Glomerular endothelial cell (primary cell): ENCODE measurements at places on chromosomes 1 and 21. TPM values are rescaled to one million over a fixed set of nuclear protein-coding genes. Genes with fewer than 3 reads are reported as not detected.
A peak's percentile ranks its signal among the peaks of the same experiment; 100 is the strongest.

Gene TFAP2E
- 0.24 TPM in 1 of 2 replicates, not detected in the other for total RNA-seq

Gene LGR6
- total RNA-seq, result not detected in 2 replicates

Gene CENPF
- total RNA-seq, result 10.3 and 13.1 TPM in 2 replicates

Gene FMO1
- total RNA-seq, result not detected in 2 replicates

Gene SDHC
- total RNA-seq, result 69.4 and 92.9 TPM in 2 replicates

Gene GABRD
- not detected in 2 replicates for total RNA-seq

Gene ECM1
- total RNA-seq, result 4.2 and 5.1 TPM in 2 replicates

Gene TSSK3
- total RNA-seq, result 0.47 TPM in 1 of 2 replicates, not detected in the other

Gene C4BPA
- total RNA-seq, result not detected in 2 replicates

Gene PTPRF
- 262 and 345 TPM in 2 replicates for total RNA-seq

Gene MSH4
- not detected in 2 replicates for total RNA-seq

Gene TACSTD2
- 51.0 and 112 TPM in 2 replicates for total RNA-seq

Gene CYP4A11
- total RNA-seq, result not detected in 2 replicates

Gene BCL10
- total RNA-seq, result 66.5 and 87.8 TPM in 2 replicates

GRCh38 chr1:226688808-226689207 lies 50.3 kb downstream of the ITPKB start:
- DNase-seq, result no peak

DNA sequence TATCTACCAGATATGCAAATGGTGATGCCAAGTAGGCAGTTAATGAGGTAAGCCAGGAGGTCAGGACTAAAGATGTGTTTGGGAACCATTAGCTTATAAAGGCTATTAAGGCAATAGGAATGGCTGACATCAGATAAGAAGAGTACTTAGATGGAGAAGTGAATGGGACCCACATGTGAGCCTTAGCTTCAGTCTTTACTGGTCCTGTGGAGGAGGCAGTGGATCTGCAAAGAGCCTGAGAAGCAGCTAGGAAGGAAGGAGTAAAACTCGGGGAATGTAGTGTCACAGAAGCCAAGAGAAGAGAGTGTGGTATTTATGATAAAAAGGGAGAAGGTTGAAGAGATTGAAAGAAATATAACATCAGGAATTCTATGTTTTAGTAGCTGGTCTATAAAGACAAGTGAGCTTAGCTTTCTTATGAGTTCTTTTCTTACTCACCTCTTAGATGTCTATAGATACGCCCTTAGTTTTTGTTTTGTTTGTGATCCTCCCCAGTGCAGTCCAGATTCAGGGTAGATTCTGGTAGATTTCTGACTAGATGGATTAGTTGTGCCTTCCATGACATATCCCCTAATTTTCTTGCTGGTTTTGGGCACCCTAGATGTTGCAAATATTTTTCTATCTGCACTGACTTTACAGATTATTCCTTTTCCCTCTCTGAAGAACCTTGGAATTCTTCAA lies 39.4 kb downstream of the SLAMF6 start:
- DNase-seq, result no peak

- no peak for DNase-seq
Observed at GRCh38 chr1:67058761-67059160, 4.8 kb upstream of the SLC35D1 start.

DNA sequence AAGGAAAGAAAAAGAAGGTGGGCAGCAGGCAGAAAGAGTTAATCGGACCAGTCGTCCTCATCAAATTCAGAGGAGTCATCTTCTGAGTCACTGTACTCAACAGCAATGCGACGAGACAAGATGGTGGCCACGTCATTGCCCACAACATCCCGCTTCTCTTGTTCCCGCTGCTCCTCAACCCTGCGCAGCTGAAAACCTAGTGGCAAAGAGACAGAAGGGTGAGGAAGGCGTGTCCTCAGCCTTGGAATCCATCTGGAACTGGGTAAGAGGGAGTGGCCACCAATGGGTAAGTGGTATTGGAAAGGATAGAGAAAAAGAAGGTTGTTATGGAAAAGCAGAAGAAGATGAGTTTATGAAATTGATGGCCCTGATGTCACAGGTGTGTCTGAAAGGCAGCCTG lies 15.7 kb downstream of the GPR3 start:
- DNase-seq, result no peak

- DNase-seq, result peak; percentile 61
Observed at GRCh38 chr1:31444725-31445448, 31.9 kb downstream of the SERINC2 start.

- DNase-seq, result no peak
Observed at GRCh38 chr1:61092642-61093041, 10.3 kb downstream of the NFIA start.

DNA sequence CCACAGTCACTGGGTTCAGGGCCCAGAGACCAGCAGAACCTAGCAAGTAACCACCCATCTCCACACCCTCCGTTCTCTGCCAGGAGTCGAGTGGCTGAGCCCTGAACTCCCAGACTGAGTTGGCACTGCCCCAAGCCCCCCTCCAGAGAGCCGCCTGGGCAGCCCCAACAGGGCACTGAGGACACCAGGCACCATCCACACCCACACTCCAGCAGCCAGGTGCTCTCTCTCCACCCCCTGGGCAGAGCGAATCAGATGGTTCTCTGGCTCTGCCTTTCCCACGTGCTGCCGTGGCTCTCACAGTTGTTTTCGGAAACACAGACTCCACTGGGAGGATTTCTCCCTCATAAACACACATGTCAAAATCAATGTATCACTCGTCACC lies 13.6 kb downstream of the WDR4 start:
- DNase-seq, result no peak

GRCh38 chr1:41396084-41396483 lies 34.9 kb downstream of the FOXO6 start:
- no peak for DNase-seq

DNA sequence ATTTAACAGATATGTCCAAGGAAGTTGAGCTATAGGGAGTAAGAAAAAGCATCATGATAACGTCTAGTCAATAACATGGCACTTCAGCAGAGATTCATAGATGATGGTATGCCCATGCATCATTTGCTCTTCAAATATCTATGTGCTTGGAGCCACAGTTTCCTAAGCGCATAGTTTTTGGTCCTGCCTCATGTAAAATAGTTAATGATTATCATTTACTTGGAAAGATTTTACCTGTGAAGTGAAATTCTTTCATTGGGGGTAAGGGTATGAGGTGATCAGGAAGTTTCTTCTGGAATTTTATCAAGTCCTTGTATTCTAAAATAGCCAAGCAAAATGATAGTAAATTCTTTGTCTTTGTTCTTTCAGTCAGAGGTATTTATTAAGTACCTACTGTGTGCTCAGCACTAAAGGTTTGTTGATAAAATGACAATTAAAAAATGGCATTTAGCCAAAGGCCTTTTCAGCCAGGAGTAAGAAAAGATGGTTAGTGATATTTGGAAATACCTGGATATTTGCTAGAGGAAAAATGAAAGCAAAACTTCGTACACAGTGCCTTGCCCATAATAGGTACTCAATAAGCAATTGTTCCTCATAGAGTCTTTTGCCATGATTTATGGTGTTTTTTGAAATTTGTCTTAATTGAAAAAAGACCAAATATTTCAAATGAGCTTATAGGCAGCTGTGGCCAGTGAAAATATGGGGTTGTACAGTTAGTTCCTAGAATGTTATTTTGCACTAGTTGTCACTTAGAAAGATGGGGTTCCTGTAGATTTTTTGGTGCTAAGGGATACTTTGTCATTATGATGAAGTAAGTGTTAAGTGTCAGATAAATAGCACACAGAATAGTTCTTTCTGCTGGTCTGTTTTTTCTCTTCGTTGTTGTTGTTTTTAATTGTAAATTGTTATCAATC lies 13.1 kb downstream of the PDIK1L start:
- DNase-seq, result no peak

- peak; percentile 33 for DNase-seq
Observed at GRCh38 chr1:75908717-75909152, 23.5 kb downstream of the ASB17 start.

DNA sequence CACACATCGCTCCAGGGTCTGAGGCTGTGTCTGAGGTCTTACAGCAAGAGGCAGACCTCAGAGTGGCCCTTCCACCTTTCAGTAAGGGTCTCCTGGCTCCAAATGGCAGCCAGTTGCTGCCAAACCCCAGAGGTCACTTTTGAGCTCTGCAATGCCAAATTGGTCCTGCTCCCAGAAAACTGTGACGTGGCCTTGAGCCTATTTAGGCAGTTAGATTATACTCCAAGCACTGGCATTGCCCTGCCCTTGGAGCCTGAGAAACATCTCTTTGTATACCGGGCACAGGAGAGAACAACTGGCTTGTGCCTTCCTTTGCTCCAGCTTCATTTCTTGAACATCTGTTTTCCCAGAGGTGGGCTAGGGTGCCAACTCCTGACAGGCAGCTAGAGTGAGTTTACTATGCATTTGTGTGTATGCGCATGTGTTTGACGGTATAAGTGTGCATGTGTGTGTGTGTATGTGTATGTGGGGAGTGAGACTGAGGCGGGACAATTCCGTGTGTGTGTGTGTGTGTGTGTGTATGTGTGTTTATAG lies 134.5 kb downstream of the IER5 start:
- no peak for DNase-seq

- DNase-seq, result no peak
Observed at GRCh38 chr1:57134803-57135202, 169.0 kb upstream of the C8B start.

- no peak for DNase-seq
Observed at GRCh38 chr1:50610563-50610962, 187.3 kb upstream of the DMRTA2 start.

DNA sequence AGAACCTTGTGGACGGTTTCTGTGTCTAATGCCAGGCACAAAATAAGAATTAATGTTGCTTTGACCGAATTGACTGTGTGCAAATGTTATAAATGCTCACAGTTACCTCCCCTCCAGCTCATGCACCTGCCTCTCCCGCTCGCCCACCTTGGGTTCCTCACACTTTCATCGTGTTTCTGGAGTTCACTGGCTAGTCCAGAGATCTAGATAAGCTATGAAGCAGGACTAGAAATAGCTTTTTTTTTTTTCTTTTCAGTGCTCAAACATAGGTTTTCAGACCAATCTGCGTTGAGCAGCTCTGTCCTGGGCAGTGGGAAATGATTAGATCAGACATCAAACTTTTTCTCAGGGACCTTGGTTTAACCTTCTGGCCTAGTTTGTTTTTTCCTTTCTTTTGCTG lies 11.1 kb downstream of the TENT5C start:
- DNase-seq, result no peak

DNA sequence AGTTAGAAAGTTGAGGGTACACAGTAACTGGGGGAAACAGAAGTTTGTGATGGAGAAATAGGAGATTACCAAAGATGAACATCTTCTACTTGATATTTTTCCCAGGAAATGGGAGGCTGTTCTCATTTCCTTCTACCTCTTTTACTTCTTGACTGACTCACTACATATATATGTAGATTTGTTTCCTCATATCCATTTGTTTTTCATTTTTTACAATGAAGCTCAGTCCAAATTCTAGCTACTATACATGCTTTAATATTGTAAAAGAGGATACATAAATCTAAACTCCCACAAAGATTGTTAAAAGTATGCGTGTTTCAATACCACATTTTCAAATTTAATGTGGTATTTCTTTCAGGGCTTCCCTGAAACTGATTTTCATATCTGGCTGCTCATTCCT lies 366.6 kb upstream of the NCAM2 start:
- no peak for DNase-seq

DNA sequence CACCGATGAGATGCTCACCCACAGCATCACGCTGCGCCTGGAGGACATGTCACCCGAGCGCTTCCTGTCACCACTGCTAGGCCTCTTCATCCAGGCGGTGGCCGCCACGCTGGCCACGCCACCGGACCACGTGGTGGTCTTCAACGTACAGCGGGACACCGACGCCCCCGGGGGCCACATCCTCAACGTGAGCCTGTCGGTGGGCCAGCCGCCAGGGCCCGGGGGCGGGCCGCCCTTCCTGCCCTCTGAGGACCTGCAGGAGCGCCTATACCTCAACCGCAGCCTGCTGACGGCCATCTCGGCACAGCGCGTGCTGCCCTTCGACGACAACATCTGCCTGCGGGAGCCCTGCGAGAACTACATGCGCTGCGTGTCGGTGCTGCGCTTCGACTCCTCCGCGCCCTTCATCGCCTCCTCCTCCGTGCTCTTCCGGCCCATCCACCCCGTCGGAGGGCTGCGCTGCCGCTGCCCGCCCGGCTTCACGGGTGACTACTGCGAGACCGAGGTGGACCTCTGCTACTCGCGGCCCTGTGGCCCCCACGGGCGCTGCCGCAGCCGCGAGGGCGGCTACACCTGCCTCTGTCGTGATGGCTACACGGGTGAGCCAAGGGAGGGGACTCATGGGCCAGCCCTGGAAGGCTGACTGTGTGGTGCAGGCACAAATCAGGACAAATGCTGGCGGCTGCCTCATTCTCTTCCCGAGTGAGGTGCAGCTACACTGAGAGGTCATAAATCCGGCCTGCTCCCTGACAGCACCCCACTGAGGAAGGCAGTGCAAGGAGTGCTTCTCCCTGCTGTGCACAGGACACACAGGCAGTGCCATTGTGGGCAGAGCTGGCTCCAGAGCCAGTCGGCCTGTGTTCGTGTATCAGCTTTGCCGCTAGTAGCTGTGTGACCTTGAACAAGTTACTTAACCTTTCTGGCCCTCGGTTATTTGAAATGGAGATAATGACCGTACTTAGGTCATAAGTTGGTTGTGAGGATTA lies 9.4 kb downstream of the CELSR2 start:
- DNase-seq, result no peak

DNA sequence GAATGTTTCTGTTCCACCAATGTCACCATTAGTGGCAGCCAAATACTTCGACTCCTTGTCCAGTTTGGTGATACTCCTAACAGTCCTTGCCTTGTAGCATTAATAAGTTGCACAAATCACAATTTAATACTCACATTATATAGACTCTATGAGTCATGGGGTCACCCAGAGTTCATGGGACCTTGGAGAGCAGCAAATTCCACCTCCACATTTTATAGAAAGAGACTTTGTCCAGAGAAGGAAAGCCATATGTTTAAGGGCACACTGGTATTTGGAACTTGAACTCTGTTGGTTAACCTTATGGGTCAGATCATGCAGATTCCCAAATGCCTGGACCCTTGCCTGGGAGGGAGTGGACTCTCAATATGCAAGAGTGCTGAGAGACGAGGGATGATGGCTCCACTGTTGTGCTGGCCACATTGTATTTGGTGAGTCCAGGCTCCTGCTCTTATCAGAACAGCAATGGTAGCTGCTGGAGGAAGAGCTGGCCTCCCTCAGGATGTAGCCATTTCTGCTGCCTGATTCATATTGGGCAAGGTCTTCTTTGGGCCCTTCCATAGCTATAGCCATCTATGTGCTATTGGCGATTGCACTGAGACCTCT lies 30.6 kb downstream of the DNAJC6 start:
- no peak for DNase-seq

DNA sequence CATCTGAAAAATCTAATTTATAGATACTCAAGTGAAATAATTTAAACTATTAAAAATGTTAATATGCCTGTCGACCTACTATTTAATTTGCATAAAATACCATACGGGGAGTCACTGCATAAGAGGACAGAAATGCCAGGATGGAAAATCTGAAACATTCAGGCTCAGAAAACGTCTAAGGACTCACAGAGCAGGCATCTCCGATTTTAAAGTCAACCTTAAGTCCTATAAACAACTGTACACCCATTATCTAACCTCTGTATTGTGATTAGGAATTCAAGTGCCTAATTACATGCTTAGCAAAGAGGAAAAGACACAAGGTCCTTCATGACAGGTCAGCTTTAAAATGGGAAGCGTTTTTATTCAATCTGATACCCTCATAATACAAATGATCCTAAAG lies 49.2 kb downstream of the ZBTB18 start:
- DNase-seq, result no peak
